ENCODE measurements at places on chromosomes 5 and 9.

- no peak for DNase-seq
These were observed 6.4 kb upstream of the P4HA2 start for GRCh38 chr5:132233811-132234683.

- no peak for DNase-seq
These were observed 79.4 kb downstream of the PTTG1 start for GRCh38 chr5:160500786-160501779.

GRCh38 chr9:89480825-89481537 is 16.9 kb downstream of the SEMA4D start:
- DNase-seq: no peak

- no peak for DNase-seq
These were observed 9.0 kb upstream of the LRRTM2 start for GRCh38 chr5:138884094-138884493.

DNA sequence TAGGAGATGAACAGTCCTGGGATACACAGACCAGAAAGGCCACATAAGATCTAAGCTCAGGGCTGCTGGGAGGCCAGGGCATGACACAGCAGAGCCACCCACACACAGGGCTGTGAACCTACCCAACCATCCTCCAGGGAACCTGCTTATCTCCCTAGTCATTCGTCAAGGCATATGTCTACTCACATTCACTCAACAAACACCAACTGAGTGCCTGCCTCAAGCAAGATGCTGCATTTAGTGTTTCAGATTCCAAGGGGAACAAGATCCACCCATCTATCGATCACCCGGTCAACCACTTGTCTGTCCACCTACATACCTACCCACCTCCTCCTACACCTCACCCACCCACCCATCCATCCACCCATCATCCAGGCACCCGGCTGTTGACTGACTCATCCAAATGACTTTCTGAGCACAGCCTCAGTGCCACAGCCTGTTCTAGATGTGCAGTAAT is 1.9 kb downstream of the DPM2 start:
- DNase-seq: no peak

- no peak for DNase-seq
These were observed 340.2 kb downstream of the NDUFS4 start for GRCh38 chr5:53900677-53901076.

- no peak for DNase-seq
These were observed 8.0 kb downstream of the KIAA1191 start for GRCh38 chr5:176353533-176353932.

DNA sequence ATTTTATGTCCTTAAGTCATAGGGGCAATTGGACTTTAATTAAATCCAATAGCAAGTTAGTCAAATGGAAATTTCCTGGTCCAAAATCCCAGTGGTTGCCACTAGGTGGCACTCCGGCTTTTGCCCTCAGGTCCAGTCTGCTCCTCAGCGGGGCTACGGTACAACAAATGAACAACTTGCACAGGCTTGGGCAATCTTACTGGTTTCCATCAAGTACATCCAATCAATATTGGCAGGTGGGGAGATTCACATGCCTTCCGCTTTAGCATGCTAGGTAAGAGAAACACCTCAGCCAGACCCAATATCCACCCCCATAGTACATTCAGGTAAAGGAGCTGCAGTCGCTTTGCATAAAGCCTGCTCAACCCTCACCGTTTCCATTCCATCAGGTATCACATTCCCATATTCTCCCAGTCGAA is 6.3 kb upstream of the MXD3 start:
- peak; percentile 82 for DNase-seq

DNA sequence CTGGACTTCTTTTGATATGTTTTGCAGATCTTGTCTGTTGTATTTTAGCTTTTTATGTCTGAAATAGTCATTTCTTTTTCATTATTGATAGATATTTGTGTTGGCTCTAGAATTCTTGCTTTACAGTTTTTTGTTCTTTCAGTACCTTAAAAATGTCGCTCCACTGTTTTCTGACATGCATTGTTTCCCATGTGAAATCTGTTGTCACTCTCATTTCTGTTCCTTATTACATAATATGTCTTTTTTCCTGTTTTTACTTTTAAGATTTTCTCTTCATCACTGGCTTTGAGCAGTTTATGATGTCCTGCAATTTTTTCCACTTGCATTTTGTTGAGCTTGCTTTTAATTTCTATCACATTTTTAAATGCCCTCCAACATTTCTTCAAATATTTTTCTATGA is 270.4 kb upstream of the TARS1 start:
- DNase-seq: no peak

GRCh38 chr5:60763061-60763460 is 63.1 kb upstream of the DEPDC1B start:
- no peak for DNase-seq

- DNase-seq: no peak
These were observed 118.0 kb upstream of the RAI14 start for GRCh38 chr5:34538026-34538672.

DNA sequence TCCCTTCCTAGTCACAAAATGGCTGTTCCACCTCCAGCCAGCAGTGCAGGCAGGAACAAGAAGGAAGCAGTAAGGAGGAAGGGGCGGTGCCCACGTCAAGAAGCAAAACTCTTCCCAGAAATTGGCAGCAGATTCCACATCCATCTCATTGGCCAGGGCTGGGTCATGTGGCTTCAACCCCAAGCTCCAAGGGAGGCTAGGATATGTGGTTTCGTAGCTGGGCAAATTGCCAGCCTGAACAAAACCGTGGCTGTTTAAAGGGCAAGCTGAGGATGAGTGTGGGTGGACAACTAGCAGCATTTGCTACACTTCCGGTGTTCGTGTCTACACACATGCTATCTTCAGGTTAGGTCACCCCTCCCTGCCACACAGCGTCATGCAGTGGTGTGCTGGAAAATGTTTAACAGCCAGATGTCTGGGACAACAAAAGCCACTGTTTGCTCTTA is 92.1 kb upstream of the MAP1B start:
- no peak for DNase-seq

- DNase-seq: no peak
These were observed 6.0 kb downstream of the BARX1 start for GRCh38 chr9:93949073-93949693.

- no peak for DNase-seq
These were observed 83.6 kb downstream of the ENC1 start for GRCh38 chr5:74556631-74557595.

DNA sequence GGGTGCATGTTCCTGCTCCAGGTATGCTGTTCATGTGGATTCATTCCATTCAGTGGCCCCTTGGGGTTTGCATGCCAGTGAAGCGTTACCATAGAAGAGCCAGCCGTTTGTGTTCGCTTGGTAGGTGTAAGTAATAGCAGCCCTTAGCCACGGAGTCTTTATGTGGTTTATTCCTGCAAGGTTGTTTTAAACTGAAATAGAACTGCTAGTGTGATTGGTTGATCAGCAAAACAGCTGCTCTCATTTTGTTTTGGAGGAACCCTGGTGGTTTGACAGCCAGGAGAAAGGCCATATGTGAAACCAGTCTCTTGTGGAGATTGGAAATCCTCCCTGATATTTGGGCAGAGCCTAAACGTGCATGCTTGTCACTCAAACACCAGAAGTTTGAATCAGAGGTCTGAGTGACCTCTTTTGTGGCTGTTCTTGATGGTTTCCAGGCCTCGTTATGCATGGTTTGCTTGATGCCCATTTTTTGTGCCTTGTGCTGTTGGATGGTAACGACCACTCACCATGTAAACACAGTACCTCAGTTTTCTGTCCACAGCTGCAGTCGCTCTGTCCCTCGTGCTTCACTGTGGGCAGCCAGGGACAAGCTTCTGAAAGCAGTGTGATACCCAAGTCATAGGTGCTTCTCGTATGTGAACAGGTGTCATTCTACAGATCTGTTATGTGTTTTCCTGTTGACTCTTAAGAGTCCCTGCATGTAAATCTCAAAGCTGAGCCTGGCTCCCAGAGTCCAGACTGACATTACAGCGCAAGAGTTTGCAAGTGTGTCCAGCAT is 58.3 kb upstream of the NXNL2 start:
- no peak for DNase-seq

DNA sequence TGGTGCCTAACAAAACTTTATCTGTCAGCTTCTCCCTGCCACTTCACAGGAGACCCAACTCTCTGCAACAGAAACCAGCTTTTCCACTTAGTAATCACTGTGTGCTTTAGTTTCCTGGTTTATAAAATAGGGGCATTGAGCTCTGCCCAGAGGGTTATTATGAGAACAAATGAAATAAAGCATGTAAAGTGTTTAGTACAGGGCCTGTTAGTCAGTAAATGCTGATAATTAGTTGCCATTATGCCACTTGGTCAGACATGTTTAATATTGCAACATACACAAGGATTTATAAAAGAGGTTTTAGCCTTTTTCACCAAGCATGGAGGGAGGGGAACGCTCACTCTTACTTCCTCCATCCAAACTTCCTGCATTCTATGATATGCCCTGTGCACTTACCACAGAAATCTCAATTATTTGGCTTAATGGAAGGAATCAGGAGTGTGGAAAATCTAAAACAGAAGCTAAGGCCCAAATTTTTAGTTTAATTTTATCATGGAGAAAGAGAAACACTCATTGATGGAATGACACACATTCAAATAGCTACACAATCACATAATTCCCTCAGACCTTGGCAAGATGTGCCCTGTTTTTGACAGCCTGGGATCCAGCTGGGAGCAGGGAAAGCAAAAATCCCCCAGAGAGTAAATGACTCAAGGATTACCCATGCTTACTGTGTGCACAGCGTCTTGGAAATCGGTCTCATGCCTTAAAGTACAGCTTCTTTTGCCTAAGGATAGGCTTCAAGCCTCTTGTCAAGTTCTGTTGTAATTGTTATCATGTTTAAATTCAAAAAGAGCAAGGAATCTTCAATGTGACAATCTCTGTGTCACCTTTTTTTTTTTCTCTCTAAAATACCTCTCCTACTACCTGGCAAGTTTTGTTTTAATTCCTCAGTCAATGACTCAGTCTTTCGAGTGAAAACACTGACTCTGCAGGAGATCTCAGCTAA is 34.0 kb downstream of the ZNF474 start:
- DNase-seq: no peak

- no peak for DNase-seq
These were observed 57.1 kb upstream of the PSD2 start for GRCh38 chr5:139738193-139739149.

DNA sequence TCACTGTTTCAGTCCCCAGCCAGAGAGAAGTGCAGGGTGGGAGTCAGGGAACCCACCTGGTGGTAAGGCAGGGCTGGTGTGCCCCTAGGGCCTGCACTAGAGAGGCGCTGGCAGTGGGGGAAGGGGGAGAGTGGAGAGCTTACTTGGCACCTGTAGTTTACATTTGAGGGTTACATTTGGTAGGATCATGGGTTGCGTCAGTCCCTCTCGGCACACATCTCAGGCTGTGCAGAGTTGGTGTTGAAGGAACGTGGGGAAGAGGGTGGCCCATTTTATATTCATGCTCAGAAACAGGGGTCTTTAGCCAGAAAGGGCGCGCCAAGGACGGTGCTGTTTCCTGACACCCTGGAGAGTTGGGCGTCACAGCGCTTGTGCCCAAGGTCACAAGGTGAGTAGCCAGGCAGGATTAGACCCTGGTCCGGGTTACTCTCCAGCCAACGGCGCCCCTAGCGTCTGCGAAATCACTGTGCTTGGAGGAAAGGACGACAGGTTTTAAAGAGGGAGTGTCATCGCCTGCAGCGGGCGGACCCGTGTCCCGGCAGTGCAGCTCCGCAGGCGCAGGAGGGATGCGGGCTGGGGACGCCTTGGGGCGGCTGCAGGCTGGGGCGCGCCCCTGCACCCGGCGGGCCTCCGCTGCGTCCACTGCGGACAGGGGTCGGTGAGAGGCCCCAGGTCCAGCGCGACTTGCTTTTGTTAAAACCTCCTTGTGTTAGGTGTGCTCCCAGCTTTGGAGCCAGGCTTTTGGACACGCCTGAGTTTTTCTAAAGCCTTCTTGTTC is 272.6 kb downstream of the FANCC start:
- no peak for DNase-seq

GRCh38 chr9:133420392-133420827 is 1.8 kb upstream of the ADAMTS13 start:
- peak; percentile 35 for DNase-seq

GRCh38 chr5:176692839-176693476 is 45.7 kb downstream of the TSPAN17 start:
- DNase-seq: no peak

DNA sequence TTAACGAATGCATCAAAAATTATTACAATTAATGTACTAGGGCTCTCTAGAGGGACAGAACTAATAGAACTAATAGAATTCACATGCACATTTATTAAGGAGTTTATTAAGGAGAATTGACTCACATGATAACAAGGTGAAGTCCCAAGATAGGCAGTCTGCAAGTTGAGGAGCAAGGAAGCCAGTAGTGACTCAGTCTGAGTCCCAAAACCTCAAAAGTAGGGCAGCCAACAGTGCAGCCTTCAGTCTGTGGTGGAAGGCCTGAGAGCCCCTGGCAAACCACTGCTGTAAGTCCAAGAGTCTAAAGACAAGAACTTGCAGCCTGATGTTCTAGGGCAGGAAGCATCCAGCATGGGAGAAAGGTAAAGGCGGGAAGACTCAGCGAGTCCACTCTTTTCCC is 633.8 kb downstream of the SEMA5A start:
- DNase-seq: no peak

- DNase-seq: no peak
These were observed 370.8 kb upstream of the RIOK2 start for GRCh38 chr5:97553604-97554452.

DNA sequence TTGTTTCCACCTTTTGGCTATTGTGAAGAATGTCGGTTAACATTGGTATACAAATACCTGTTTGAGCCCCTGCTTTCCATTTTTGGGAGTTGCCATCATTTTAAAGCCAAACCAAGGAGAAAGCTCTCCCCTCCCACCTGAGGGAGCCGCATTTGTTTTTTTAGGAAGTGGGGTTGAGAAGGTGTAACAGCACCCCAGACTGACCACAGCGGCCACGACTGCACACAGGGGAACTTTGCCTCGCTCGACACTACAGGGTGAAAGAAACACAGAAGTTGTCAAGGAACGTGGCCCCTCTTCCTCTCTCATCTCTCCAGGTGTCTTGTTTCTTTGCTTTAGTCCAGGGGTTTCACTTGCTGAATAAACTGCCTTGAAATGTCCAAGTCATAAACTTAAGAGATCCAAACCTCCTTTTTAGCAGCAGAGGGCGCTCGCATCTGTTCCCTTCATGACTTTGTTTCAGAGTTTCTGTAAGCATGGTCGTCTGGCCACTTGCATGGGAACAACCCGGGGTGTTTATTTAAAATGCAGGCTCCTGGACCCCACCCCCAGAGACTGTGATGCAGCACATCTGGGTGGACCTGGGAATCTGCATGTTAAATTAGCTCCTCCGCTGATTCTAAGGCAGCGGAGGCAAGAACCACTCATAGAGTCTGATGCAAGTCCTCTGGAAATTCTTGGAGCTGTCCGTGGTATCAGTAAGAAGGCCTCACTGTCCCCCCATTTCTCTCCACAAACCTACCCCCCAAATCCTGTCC is 2.1 kb upstream of the TTLL11 start:
- peak; percentile 62 for DNase-seq

DNA sequence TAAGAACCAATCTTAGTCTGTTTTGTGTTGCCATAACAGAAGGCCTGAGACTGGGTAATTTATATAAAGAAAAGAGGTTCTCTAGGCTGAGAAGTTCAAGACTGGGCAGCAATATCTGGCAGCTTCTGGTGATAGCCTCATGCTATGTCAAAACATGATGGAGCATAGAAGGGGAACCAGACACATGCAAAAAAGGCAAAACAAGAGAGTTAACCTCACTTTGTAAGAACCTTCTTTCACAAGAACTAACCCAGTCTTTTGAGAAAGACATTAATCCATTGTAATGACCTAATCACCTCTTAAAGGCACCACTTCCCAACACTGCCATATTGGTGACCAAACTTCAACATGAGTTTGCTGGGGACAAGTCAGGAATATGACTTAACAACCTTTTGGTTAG is 37.3 kb downstream of the FSD1L start:
- DNase-seq: no peak

GRCh38 chr5:146007270-146007669 is 70.9 kb downstream of the SH3RF2 start:
- DNase-seq: no peak

- DNase-seq: no peak
These were observed 13.4 kb downstream of the ZBED3 start for GRCh38 chr5:77073667-77074066.
